ENCODE measurements at places on chromosomes 11 and 22.

- no peaks in the 10 kb centered on the region for H3K27me3 ChIP-seq
- no peak overlapping the region for H3K27ac ChIP-seq
- no peak for DNase-seq
- H3K4me3 ChIP-seq = no peak overlapping the region
Measured at GRCh38 chr11:106585061-106585460, 433.2 kb downstream of the GUCY1A2 start.

- H3K36me3 ChIP-seq = no peaks in the 10 kb centered on the region
- peaks cover 6% of the 10 kb centered on the region for H3K4me1 ChIP-seq
- peaks cover 15% of the 10 kb centered on the region for H3K27me3 ChIP-seq
- no peak for DNase-seq
- H3K27ac ChIP-seq = no peak overlapping the region
Measured at GRCh38 chr22:29722587-29722986, 2.8 kb downstream of the CABP7 start.

DNA sequence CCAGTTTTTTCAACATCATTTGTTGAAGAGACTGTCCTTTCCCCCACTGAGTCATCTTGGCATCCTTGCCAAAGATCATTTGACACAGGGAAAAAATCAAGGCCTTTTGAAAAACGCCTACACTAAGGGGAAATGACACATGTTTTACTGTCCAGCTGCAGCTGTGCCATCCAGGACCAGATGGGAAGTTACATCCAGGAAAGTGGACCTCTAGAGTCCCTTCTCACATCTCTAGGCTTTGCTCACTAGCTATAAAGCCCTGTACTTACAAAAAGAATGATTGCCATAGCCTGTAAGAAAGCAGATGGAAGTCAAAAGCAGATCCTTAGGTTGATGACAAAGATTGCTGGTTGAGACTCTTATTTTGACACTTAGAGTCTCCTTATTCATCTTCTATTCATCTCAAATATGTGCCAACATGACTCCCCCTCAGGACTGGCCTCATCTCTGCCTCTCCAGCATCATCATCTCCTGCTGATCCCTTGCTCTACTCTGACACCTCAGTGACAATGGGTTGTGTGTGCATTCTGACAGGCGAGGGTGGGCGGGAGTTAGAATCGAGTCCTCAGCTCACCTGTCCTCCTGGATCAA lies 22.8 kb downstream of the OSBP2 start:
- H3K27me3 ChIP-seq = no peaks in the 10 kb centered on the region
- DNase-seq = no peak
- no peak overlapping the region for H3K4me3 ChIP-seq
- H3K4me1 ChIP-seq = no peaks in the 10 kb centered on the region
- no peaks in the 10 kb centered on the region for H3K36me3 ChIP-seq

- H3K27ac ChIP-seq = no peak overlapping the region
- peaks cover 54% of the 10 kb centered on the region for H3K4me1 ChIP-seq
- no peaks in the 10 kb centered on the region for H3K27me3 ChIP-seq
- H3K36me3 ChIP-seq = no peaks in the 10 kb centered on the region
- no peak for DNase-seq
Measured at GRCh38 chr22:40058265-40058664, 63.5 kb downstream of the FAM83F start.

GRCh38 chr11:120482149-120482548 lies 29.4 kb upstream of the GRIK4 start:
- H3K36me3 ChIP-seq = no peaks in the 10 kb centered on the region
- DNase-seq = no peak
- H3K4me3 ChIP-seq = no peak overlapping the region

GRCh38 chr11:13726456-13726855 lies 58.0 kb downstream of the FAR1 start:
- no peaks in the 10 kb centered on the region for H3K4me1 ChIP-seq
- H3K27ac ChIP-seq = no peak overlapping the region
- H3K36me3 ChIP-seq = peaks cover 20% of the 10 kb centered on the region
- no peak for DNase-seq
- H3K27me3 ChIP-seq = no peaks in the 10 kb centered on the region

DNA sequence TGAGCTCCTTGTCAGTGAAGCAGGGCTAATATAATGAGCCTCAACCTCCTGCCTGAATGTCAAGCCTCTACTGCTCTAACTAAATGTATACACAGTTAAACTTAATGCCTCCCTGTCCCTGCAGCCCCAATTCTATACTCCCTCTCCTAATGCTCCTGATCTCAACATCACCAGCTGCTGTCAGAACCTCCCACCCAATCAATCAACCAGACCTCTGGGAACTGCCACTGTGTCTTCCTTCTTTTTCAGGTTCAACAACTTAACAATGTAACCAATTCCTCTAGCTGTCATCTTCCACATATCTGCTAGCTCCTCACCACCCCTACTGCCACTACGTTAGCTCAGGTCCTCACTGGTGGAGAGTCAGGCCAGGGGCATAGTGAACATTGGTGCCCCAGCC lies 339.8 kb upstream of the NARS2 start:
- H3K4me1 ChIP-seq = no peaks in the 10 kb centered on the region
- no peak for DNase-seq
- H3K27me3 ChIP-seq = no peaks in the 10 kb centered on the region
- H3K4me3 ChIP-seq = no peak overlapping the region
- H3K36me3 ChIP-seq = no peaks in the 10 kb centered on the region

DNA sequence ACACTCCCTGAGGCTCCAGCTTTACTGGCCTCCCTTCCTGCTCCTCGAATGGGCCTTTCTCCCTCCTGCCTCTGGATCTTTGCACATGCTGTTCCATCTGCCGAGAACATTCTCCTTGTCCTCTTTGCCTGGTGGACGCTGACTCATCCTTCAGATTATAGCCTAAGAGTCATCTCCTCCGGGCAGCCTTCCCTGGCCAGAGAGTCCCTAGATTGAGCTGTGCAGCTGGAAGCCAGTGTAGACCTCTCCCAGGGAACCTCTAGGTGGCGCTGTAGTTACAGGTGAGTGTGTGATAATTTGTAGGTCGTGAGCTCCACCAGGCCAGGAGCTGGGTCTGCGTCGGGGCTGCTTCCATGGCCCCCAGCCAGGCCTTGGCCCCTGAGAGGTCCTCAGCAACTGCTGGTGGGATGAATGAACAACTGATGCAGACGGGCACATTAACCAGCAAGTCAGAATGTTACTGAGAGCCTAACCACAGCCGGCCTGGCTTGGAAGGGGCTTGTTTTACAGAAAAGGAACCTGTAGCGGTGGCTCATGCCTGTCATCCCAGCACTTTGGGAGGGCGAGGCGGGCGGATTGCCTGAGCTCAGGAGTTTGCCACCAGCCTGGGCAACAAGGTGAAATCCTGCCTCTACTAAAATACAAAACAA lies 8.7 kb downstream of the PNPLA5 start:
- H3K4me1 ChIP-seq = no peaks in the 10 kb centered on the region
- peaks cover 6% of the 10 kb centered on the region for H3K27me3 ChIP-seq
- no peak overlapping the region for H3K27ac ChIP-seq
- H3K4me3 ChIP-seq = no peak overlapping the region

- H3K27ac ChIP-seq = no peak overlapping the region
- H3K27me3 ChIP-seq = no peaks in the 10 kb centered on the region
- no peaks in the 10 kb centered on the region for H3K4me1 ChIP-seq
- no peak for DNase-seq
Measured at GRCh38 chr11:131186629-131187101, 183.8 kb upstream of the NTM start.

DNA sequence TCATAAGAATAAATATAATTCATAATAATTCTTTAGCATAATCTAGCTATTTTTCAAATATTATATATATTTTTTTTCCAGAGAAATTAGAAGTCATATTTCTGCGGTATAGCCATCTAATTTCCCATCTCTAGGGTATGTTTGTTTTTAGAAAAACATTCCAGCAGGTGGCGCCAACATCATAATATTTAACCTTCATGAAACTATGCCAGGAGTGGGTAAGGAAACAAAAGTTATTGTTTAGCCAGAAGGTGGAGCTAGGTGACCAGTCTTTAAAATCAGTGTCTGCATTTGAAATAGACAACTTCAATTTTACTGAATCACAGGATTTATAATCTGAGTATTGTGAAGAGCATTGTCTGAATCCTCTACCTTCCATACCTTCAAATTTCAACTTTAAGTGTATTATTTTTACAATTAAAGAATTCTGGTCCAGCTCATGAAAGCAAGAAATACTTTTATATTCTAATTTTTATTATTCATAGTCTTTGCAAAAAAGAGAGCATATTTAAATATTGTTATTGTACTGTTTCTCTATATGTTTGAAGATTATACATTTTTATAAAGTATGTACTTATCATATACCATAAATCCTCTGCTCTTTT lies 15.7 kb upstream of the CCDC179 start:
- no peaks in the 10 kb centered on the region for H3K36me3 ChIP-seq
- no peak overlapping the region for H3K4me3 ChIP-seq
- no peak overlapping the region for H3K27ac ChIP-seq

DNA sequence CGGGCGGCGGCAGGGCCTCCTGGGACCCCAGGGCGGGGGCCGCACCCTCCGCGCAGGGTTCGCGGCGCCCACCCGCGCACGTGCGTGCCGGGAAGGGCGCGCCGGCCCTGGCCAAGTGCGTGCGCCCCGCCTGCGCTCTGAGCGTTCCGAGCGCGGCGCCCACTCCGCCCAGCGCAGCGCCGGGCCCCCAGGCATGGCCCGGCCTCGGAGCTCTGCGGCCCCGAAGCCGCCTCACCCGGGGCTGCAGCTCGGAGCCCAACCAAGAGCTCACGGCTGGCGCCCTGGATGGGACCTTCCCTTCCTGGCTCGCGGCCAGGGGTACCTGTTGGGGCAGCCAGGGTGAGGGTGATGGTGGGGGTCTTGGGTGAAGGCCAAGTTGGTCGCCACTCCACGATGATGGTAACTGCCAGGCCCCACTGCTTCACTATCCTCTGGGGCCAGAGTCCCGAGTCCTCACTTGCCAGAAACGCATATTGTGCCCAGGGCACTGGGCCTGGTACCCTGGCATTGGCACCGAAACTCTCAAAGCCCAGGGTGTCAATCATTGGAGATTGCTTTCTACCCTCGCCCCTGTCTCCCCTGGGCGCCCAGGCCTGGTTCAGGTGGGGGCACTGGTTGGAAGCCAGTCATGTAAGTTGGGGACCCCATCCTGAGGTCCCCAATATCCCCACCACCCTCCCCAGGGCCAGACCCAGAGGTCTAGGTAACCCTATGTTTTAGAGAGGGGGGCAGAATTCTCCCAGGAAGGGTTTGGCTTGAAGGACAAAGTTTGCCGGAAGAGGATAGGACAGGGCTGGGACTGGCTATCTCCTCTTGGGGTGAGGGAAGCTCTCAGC lies 882 bp downstream of the ANO1 start:
- no peaks in the 10 kb centered on the region for H3K4me1 ChIP-seq
- H3K27me3 ChIP-seq = peaks cover 6% of the 10 kb centered on the region
- no peak for DNase-seq
- H3K36me3 ChIP-seq = no peaks in the 10 kb centered on the region
- H3K27ac ChIP-seq = no peak overlapping the region

- no peaks in the 10 kb centered on the region for H3K36me3 ChIP-seq
- DNase-seq = no peak
- no peaks in the 10 kb centered on the region for H3K4me1 ChIP-seq
Measured at GRCh38 chr11:109304159-109304558, 117.8 kb upstream of the C11orf87 start.

- H3K36me3 ChIP-seq = no peaks in the 10 kb centered on the region
- no peak overlapping the region for H3K27ac ChIP-seq
- H3K4me1 ChIP-seq = no peaks in the 10 kb centered on the region
- H3K4me3 ChIP-seq = no peak overlapping the region
- DNase-seq = no peak
Measured at GRCh38 chr22:46453006-46453828, 84.2 kb downstream of the CELSR1 start.

DNA sequence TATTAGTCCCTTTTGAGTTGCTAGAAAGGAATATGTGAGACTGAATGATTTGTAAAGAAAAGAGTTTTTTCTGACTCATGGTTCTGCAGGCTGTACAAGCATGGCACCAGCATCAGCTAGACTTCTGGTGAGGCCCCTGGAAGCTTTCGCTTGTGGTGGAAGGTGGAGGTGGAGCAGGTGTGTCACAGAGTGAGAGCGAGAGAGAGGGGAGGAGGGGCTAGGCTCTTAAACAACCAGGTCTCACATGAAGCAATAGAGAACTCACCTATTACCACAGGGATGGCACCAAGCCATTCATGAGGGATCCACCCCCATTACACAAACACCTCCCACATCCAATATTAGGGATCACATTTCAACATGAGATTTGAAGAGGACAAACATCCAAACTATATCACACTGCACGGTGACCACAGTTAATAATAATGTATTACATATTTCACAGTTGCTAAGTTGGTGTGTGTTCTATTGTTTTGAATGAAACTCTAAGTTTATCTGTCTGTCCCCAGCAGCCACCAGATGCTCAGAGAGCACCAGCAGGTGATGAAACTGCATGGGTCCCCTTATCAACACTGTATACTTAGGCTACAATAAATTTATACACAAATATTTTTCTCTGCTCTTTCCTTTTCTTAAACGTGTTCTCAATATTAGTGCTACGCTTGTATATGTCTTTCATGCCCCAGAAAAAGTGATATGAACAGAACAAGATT lies 14.1 kb downstream of the ZFP91 start:
- no peaks in the 10 kb centered on the region for H3K36me3 ChIP-seq
- DNase-seq = no peak
- no peaks in the 10 kb centered on the region for H3K27me3 ChIP-seq
- no peak overlapping the region for H3K4me3 ChIP-seq

- no peaks in the 10 kb centered on the region for H3K4me1 ChIP-seq
- DNase-seq = no peak
- H3K27ac ChIP-seq = no peak overlapping the region
- H3K4me3 ChIP-seq = no peak overlapping the region
- H3K27me3 ChIP-seq = no peaks in the 10 kb centered on the region
Measured at GRCh38 chr11:97764605-97765004, 1256.1 kb upstream of the CNTN5 start.

GRCh38 chr22:49242480-49242879 lies 585.2 kb downstream of the BRD1 start:
- no peak for DNase-seq
- no peaks in the 10 kb centered on the region for H3K27me3 ChIP-seq
- H3K27ac ChIP-seq = no peak overlapping the region
- no peak overlapping the region for H3K4me3 ChIP-seq
- H3K4me1 ChIP-seq = no peaks in the 10 kb centered on the region
- no peaks in the 10 kb centered on the region for H3K36me3 ChIP-seq

- H3K36me3 ChIP-seq = no peaks in the 10 kb centered on the region
- no peak for DNase-seq
- H3K4me1 ChIP-seq = no peaks in the 10 kb centered on the region
- H3K4me3 ChIP-seq = no peak overlapping the region
- H3K27me3 ChIP-seq = peaks cover 4% of the 10 kb centered on the region
- no peak overlapping the region for H3K27ac ChIP-seq
Measured at GRCh38 chr11:69538854-69539253, 57.4 kb downstream of the LINC01488 start.

- peak overlapping the region; percentile 93 for H3K4me3 ChIP-seq
- DNase-seq = no peak
- H3K4me1 ChIP-seq = peaks cover 3% of the 10 kb centered on the region
Measured at GRCh38 chr11:28107191-28107749, 686 bp downstream of the KIF18A start.

GRCh38 chr22:33909911-33910310 lies 10.4 kb downstream of the LARGE1 start:
- no peak overlapping the region for H3K27ac ChIP-seq
- no peaks in the 10 kb centered on the region for H3K4me1 ChIP-seq
- H3K27me3 ChIP-seq = no peaks in the 10 kb centered on the region
- no peak for DNase-seq

GRCh38 chr11:43316451-43316850 lies 4.7 kb downstream of the API5 start:
- DNase-seq = no peak
- peaks cover 6% of the 10 kb centered on the region for H3K36me3 ChIP-seq
- H3K27ac ChIP-seq = no peak overlapping the region

GRCh38 chr22:31106731-31107177 lies 614 bp downstream of the SELENOM start:
- peak overlapping the region; percentile 64 for H3K27ac ChIP-seq
- no peaks in the 10 kb centered on the region for H3K36me3 ChIP-seq
- no peaks in the 10 kb centered on the region for H3K27me3 ChIP-seq
- peaks cover 9% of the 10 kb centered on the region for H3K4me1 ChIP-seq
- H3K4me3 ChIP-seq = peak overlapping the region; percentile 52
- no peak for DNase-seq
